Astrocyte of the spinal cord (primary cell): ENCODE measurements at places on chromosomes 7 and 10.

DNA sequence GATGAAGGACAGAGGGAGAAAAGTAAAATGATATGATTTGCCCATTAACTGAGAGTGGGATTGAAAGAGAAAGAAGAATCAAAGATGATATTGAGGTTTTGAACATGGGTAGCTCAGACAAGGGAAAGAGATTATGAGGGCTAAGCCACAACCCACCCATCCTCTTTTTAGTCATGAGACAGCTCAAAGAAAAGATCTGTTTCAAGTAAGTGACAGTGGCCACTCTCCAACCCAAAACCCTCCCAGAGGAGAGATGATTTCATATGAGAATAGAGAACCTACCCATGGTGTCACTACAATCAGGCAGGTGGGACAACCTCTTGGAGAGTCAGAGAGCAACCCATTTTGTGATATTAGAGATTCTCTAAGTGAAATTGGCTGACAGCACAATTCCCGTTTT is 32.2 kb downstream of the PLXNA4 start:
- DNase-seq, result no peak

DNA sequence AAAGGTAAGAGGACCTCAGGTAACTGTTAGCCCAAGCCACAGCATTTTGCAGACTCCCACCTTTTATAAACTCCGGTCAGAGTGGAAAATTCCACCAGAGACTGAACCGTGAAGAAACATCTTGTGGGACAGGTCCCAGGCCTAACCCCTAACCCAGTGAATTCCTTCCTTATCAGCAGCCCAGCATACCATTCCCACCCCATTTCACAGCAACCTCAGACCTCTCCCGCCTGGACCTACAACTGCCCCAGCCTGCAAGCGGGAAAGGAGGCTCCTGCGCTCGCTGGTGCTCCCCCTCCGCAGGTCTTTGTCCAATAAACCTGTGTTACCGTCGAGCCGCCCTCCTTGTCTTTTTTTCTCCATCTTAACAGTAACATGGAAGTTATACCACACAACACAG is 736.6 kb downstream of the MAGI2 start:
- no peak for DNase-seq

GRCh38 chr10:131653140-131653539 is 247.7 kb upstream of the PPP2R2D start:
- DNase-seq, result no peak

DNA sequence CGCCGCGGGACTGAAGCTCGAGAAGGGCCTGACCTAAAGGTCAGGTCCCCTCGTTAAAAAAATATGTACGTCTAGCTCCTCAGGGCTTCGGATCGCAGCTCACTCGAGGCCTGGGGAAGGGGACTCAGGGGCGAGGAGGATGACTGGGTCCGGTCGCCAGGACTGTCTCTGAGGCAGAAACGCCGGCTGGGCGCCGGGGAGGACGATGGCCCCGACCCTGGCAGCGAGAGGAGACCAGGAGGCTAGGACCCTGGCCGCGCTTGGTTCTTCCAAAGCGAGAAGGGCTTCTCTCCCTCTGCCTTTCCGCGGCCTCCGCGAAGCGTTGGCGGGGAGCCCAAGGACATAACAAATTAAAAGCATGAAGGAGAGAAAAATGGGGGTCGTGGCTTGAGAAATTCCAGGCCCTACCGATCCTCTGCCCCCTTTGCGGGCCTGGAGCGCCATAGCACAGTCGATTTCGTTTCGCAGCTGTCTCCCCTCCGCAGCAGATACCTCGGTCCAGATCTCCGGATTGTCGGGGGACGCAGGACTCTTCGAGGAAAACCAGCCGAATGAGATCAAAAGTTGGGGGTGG is 3.1 kb downstream of the NKX2-3 start:
- no peak for DNase-seq

DNA sequence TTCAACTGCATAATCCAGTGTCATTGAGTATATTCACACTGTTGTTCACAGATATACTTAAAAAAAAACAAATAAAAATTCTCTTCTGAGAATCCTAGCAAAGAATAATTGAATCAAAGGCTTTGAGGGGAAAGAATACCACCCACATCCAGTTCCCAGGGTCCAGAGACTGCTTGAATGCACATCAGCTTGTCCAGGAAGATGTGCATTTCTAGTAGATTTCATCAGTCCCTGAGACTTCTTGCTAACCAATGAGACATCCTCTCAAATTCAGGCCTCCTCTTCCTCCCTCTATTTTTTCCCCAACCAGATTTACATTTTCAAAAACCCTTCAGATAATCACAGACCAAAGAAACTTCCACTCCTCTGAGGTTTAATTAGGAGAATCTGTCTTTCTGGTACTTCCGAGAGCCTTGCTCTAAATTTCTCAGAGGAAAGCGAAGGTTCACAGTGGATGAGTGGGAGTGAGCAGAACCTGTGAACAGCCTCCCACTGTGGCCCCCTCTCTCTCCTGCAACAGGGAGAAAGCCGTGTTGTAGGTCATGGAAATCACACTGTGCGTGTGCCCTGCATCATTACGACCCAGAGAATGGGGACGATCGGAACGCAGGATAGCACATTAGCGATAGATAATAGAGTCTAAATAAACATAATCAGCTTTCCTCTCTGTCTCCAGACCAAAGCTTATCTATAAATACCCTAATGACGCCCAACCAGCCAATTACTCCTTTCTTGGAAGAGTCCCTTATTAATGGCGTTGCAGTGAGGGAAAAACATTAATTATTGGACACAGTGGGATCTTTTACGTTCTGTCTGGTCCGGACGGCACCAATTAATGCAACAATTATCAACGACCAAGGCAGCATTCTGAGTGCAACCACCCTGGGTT is 212.5 kb downstream of the EMX2 start:
- DNase-seq, result no peak

DNA sequence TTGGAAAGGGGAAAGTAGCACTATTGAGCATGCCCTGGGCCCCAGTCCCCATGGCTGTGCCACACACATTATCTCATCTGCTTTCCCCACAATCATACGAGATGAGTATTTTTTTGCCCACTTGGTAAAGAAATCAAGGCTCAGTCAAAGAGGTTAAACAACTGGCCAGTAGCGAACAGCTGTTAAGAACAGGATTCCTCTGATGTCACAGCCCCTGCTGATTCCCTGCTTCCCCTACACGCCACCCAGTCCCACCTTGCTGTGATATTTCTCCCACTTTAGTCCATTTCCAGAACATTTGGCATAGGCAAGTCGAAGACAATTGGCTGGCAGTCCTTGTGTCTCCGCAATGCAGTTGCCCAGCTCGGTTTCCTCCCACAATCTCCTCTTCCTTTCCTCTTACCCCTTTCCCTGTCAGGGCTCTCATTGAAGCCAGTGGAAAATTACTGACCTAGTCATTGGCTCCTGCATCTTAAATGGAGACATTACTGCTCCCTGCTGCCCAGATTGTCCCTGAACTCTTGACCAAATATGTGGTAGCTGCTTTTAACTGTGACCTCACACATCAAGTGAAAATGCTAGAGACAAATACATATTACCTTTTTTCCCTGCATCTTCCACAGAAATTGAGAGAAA is 56.5 kb upstream of the EEPD1 start:
- no peak for DNase-seq

- no peak for DNase-seq
Observed at GRCh38 chr7:18064242-18064838, 36.7 kb upstream of the PRPS1L1 start.

GRCh38 chr10:61217851-61218565 is 235.2 kb downstream of the TMEM26 start:
- DNase-seq, result no peak
